EL (cell line): ENCODE measurements at places on chromosomes 1 and 21.

GRCh38 chr1:209368864-209369598, 214.5 kb upstream of the CAMK1G start:
- DNase-seq, result peak; percentile 94

DNA sequence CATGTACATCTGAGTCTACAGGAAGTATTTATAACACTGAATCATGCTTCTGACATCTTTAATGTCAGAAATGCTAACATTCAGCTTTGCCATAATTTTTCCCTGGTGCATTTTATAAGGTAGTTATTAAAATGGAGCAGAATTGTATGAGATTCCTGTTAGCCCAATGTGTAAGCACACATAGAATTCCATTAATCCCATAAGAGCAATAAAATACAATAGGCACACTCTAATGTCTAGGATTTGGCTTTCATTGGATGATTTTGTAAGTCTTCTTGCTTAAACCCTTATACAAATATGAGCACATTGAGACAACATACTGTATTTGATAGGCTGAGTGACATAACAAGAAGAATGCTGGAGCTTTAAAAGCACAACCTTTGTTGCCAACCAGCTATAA, 256.4 kb downstream of the HMCN1 start:
- no peak for DNase-seq

- no peak for DNase-seq
Measured at GRCh38 chr1:231364192-231364591, 26.1 kb downstream of the SPRTN start.

GRCh38 chr1:226125831-226126230, 60.7 kb downstream of the ACBD3 start:
- DNase-seq, result no peak

GRCh38 chr1:89363196-89363595, 663 bp upstream of the GBP6 start:
- DNase-seq, result no peak

DNA sequence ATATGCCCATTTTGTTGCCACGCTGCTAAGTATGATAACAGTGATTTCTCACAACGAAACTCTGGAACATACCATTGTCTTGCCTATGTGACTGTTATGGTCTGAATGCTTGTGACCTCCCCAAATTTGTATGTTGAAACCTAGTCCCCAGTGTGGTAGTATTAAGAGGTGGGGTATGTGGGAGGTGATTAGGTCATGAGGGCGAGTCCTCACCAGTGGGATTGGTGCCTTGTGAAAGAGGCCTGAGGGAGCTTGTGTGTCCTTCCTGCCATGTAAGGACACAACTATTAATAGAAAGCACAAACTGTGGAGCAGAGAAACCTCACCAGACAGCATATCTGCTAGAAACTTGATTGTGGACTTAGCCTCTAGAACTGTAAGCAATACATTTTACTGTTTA, 84.6 kb downstream of the SELENOF start:
- no peak for DNase-seq
